ENCODE measurements at places on chromosomes 11 and 22.
A peak's percentile ranks its signal among the peaks of the same experiment; 100 is the strongest.

DNA sequence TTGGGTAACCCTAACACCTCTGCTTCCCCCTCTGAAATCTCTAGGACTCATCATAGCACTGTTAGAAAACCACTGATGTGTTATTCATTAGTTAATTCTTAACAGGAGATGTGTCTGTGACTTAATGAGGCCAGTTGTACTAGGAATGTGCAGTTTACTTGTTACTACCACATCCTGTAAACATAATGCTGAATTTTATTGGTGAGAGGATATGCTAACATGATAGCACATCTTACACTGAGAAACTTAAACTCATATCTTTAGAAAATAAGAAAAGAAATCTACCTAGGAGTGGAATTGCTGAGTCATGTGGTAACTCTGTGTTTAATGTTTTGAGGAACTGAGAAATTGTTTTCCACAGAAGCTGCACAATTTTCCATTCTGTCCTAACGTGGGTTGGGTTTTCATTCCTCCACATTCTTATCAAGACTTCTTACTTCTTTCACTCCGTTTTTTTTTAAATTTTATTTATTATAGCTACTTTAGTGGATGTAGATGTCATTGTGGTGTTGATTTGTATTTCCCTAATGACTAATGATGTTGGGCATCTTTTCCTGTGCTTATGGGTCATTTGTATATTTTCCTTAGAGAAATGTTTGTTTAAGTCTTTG is 33.7 kb downstream of the RNF121 start:
- DNase-seq = no peak

DNA sequence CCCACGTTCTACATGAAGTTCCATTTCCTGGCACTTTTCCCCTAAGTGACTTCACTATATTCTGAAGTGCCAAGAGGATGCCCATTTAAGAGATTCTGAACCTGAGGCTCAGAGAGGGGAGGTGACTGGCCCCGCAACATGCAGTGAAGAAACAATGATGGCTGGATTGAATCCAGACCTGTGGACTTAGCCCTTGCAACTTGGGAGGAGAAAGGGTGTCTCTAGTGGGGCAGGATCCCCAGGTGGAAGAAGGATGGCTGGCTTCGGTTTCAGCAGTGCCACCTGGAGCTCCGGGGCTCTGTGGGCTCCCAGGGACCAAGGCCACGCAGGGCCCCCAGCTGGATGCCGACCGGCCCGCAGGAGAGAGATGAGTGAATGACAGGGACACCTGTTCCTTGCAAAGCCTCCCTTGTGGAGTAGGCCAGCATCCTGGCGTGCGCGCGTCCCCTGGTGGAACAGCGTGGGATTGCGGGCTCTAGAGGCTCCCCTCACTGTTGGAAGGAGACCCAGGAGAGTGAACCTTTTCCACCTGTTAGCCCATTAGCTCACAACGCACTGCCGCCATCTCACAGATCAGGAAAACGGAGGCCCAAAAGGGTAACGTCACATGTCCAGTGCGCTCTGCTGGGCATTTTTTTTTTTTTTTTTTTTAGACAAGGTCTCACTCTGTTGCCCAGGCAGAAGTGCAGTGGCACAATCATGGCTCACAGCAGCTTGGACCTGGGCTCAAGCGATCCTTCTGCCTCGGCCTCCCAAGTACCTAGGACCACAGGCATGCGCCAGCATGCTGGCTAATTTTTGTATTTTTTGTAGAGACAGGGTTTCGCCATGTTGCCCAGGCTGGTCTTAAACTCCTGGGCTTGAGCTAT is 104.7 kb downstream of the KIAA1671 start:
- DNase-seq = peak; percentile 43

GRCh38 chr11:61745781-61746441 is 6.5 kb upstream of the MYRF start:
- no peak for DNase-seq

DNA sequence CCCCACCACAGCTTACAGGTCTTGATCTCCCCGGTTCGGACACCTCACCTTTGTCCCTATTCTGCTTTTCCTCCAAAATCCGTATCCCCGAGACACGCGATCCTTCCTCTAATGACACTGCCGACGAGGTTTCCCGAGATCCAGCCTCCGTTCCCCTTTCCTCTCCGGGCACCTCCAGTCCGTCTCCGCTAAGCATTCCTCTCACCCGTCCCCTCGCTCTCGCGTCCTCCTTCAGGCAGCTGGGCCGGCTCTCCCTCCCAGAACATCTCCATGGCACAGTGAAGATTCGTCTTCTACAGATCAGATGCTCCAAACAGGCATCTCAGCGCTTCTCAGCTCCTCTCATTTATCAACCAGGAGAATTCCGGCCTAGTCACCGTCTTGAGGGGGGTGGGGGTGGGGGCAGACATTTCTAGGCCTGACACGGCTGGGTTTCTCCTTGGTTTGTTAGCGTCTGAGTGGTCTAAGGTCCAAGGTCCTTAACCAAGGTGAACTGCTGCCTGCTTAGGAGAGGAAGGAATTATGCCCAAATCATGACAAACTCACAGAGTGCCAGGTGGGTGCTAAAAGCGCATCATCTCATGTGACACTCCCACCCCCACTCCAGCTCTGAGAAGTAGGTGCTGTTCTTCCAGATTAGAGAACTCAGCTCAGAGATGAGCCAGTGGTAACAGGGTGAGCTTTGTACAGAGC is at the start of gene SPTBN2:
Gene SPTBN2 (minus strand): TSS at position 524 of the 693 bp plus-strand sequence. CDS start 7,976 bp downstream, outside the sequence.
- DNase-seq = no peak

- DNase-seq = no peak
Observed at GRCh38 chr11:62566247-62566646, 7.4 kb downstream of the EEF1G start.

DNA sequence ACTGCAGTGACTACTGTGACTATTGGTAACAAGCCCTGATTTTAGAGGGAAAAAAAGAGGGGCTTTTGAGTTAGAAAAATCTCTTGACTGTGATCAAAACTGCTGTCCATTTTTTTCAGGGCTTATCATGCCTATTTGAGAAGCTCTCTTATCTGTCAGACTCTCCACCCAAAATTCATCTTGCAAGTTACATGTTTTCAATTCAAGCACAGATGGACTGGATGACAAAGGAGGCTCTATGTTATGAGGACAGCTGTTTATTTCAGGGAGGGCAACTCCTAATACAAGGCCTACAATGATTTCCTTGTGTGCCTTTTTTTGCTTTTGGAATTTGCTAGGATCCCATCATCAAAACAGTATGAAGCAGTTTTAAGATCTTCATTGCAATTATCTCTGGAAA is 35.2 kb upstream of the USP47 start:
- no peak for DNase-seq

DNA sequence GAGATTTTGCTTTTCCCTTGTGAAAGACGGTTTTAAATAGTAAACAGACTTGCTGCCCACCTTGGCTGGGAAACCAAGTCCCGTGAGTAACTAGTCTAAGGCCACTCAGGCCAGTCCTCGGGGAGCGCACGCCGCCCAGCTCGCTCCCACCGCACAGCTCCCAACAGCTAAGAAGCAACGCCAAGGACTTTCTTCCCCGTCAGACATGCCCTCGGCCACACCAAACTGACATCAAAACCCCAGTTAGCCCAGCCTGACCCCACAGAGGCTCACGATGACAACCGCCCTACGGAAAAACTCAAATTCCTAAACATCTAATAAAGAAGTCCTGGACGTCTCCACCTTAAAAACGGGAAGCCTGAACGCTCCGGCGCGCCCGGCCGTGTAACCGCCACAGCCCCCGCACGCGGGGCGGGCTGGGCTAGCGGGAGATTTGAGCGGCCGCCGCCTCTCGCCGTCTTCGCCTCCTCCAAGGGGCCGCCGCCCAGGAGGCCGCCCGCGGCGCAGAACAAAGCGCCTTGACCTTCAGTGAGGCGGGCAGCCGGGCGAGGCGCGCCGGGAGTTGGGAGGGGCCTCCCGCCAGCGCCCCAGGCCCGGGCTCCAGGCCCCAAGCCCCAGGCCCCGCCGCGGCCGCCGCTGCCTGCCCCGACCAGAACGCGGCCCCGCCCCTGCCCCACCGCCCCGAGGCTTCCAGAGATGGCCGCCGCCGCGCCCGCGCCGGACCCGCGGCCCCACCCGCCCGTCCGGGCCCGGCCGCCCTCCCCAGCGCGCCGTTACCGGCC is 486 bp downstream of the NAP1L4 start:
- peak; percentile 12 for DNase-seq

DNA sequence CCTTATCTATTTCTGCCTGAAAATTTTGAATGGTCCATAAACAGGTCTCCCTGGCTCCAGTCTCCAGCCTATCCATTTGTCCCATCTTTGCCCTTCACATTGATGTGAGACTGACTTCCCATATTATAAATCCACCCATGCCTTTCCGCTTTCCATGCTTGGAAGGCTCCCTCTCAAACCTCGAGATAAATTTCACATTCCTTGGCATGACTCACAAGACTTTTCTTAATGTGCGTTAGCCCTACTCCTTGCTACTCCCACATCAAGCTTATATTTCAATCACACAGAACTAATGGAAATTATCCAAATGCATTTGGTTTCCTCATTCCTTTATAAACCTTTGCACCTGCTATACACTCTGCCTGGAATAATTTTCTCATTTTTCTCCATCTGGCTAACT is 163.7 kb upstream of the NTM start:
- DNase-seq = no peak

DNA sequence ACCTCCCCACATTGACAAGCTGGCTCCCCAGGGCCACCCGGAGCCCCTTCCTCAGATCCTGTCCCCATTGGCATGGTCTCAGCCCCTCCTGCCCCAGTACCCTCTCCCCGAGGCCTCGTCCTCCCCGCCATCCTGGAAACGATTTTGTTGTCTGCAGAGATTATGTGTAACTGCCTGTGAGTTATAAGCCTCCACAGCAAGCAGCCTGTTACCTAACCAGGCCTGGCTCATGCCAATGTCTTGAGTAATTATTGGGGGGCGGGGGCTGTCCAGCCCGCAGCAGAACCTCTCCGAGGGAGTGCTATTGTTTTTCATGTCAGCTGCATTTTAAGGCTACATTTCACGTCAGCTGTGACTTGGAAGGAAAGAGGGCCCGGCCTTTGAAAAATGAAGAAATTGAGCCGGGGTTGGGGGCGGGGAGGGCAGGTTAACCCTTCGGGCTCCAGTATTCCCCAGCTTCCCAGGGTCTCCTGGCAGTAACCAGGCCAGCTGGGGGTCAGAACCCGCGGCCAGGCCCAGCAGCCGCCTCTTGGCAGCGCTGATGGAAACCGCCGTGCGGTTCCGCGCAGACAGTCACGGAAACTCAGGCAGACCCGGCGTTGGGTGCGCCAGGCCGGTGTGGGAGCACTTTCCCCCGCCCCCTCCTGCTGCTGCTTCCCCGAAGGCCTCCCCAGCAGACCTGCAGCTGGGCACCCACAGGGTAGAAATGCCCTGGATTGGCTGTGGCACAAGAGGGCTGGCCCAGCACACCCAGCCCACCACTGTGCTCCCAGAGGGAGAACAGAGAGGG is 59.5 kb downstream of the CDKN1C start:
- DNase-seq = peak; percentile 95

- DNase-seq = peak; percentile 48
Observed at GRCh38 chr11:111665777-111666176, 63.5 kb downstream of the SIK2 start.

DNA sequence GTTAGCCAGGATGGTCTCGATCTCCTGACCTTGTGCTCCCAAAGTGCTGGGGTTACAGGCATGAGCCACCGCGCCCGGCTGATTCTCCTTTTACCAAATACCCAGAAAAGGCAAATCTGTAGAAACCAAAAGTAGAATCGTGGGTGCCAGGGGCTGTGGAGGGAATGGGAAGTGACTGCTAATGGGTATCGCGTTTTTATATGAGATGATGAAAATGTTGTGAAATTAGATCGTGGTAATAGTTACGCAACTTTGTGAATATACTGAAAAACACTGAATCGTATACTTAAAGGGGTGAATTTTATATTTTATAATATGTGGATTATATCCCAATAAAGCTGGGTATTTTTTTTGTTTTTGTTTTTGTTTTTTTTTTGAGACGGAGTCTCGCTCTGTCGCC is 48.2 kb upstream of the CREB3L1 start:
- DNase-seq = no peak

DNA sequence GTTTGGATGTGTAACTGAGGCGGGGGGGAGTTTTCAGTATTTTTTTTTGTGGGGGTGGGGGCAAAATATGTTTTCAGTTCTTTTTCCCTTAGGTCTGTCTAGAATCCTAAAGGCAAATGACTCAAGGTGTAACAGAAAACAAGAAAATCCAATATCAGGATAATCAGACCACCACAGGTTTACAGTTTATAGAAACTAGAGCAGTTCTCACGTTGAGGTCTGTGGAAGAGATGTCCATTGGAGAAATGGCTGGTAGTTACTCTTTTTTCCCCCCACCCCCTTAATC is 2.3 kb downstream of the MALAT1 start:
- DNase-seq = no peak

- peak; percentile 62 for DNase-seq
Observed at GRCh38 chr11:2156416-2157182, 4.4 kb downstream of the INS start.

DNA sequence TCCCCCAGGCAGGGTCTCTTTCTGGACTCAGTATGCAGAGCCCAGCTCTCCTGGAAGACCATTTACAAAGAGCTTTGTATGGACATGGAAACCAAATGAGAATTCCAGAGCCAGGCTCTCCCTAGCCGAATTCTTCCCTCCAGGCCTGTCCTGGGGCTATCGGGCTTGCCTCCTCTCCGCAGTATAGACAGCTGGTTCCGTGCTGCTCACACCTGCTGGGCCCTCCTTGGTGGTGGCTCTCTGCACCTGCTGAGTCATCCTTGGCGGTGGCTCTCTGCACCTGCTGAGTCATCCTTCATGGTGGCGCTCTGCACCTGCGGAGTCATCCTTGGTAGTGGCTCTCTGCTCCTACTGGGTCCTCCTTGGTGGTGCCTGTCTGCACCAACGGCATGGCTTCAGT is 743.5 kb downstream of the BRD1 start:
- no peak for DNase-seq

DNA sequence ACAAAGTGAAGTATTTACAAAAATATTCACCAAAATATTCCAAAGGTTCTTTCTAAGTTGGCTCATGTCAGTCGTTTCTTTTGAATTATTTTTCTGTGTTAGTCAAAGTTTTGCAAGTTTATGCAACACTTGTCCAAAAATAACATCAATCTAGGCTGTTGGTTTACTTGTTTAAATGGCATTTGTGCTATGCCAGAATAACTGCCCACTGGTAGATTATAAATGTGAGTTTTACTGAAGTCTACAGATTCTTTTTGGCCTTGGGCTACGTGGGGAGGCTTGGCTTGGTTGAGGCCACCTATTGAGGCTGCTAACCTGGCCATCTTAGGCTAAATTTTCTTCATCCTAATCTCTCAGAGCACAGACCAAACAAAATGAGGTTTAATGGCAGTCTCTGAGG is 1091.9 kb upstream of the RAG2 start:
- no peak for DNase-seq

- peak; percentile 63 for DNase-seq
Observed at GRCh38 chr11:76086743-76087635, 119.3 kb downstream of the WNT11 start.

- DNase-seq = no peak
Observed at GRCh38 chr11:44104481-44105294, 9.2 kb downstream of the EXT2 start.

DNA sequence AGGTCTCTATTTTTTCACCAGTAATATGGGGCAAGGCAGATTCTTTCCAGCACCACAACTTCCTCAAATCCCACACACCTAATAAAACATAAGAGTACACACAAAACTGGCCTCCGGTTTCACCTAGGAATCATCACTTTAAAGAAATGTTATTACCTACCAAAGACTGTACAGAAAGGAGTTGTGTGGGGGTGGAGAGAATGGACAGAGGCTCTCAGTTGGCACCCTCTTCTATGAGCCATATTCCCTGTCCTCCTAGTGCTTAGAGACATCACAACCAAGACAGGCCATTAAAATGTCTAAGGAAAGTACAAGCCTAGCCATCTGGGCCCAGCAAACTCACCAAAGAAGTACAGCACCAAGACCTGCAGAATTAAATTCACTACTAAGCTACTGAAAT is 56.1 kb downstream of the RBFOX2 start:
- no peak for DNase-seq

Data from brain microvascular endothelial cell (primary cell).